ENCODE measurements at places on chromosomes 12 and 14. TPM values are rescaled to one million over a fixed set of nuclear protein-coding genes. Genes with fewer than 3 reads are reported as not detected.

Gene AVPR1A
- not detected for total RNA-seq

Gene CCDC38
- total RNA-seq = not detected

Gene DYNLL1
- total RNA-seq = 342 TPM

Gene ZFC3H1
- total RNA-seq = 48.3 TPM

Gene FAM234B
- 3.4 TPM for total RNA-seq

Gene KRT76
- not detected for total RNA-seq

Gene KRT75
- 0.78 TPM for total RNA-seq

Data from nasal cavity respiratory epithelium epithelial cell of viscerocranial mucosa (primary cell).